Endothelial cell of coronary artery (primary cell): ENCODE measurements at places on chromosomes 12 and 14. TPM values are rescaled to one million over a fixed set of nuclear protein-coding genes. Genes with fewer than 3 reads are reported as not detected.

PLEKHG7 gene
- not detected in 2 replicates for total RNA-seq

LRRC9 gene
- not detected in 2 replicates for total RNA-seq

ST8SIA1 gene
- 0.09 TPM in 2 replicates for total RNA-seq

INSM2 gene
- not detected in 2 replicates for total RNA-seq

ATG101 gene
- 81.8 and 87.6 TPM in 2 replicates for total RNA-seq

IFNG-AS1 gene
- total RNA-seq, result not detected in 2 replicates

PARPBP gene
- total RNA-seq, result 8.9 and 15.3 TPM in 2 replicates

TMPRSS12 gene
- total RNA-seq, result not detected in 2 replicates

CHMP4A gene
- 16.7 and 27.9 TPM in 2 replicates for total RNA-seq

MGST1 gene
- 6.5 and 29.3 TPM in 2 replicates for total RNA-seq

CLEC1A gene
- total RNA-seq, result 2.4 and 15.2 TPM in 2 replicates

JPH4 gene
- not detected in 2 replicates for total RNA-seq

PTGR2 gene
- 1.2 and 4.2 TPM in 2 replicates for total RNA-seq

OLR1 gene
- total RNA-seq, result not detected in 2 replicates

SYNDIG1L gene
- not detected in 2 replicates for total RNA-seq

TEDC1 gene
- 8.7 and 13.9 TPM in 2 replicates for total RNA-seq

ADAM21 gene
- total RNA-seq, result 0.18 and 0.38 TPM in 2 replicates

ZNF605 gene
- 4.4 and 9.1 TPM in 2 replicates for total RNA-seq

FICD gene
- 6.2 and 7.2 TPM in 2 replicates for total RNA-seq

CCDC198 gene
- not detected in 2 replicates for total RNA-seq

BEST3 gene
- total RNA-seq, result 0.09 TPM in 1 of 2 replicates, not detected in the other

OR6C4 gene
- not detected in 2 replicates for total RNA-seq

OVCH1 gene
- total RNA-seq, result 0.85 TPM in 1 of 2 replicates, not detected in the other

SOAT2 gene
- total RNA-seq, result not detected in 2 replicates

MOK gene
- 2.6 and 10.1 TPM in 2 replicates for total RNA-seq

GPR137C gene
- 0.45 and 0.94 TPM in 2 replicates for total RNA-seq
